Natural killer cell treated with Interleukin-12 subunit alpha and Interleukin-12 subunit beta and Interleukin-15 and Interleukin-18, amount 100 ng/mL, for 72 hours (primary cell): ENCODE measurements at places on chromosomes 12 and 14.

DNA sequence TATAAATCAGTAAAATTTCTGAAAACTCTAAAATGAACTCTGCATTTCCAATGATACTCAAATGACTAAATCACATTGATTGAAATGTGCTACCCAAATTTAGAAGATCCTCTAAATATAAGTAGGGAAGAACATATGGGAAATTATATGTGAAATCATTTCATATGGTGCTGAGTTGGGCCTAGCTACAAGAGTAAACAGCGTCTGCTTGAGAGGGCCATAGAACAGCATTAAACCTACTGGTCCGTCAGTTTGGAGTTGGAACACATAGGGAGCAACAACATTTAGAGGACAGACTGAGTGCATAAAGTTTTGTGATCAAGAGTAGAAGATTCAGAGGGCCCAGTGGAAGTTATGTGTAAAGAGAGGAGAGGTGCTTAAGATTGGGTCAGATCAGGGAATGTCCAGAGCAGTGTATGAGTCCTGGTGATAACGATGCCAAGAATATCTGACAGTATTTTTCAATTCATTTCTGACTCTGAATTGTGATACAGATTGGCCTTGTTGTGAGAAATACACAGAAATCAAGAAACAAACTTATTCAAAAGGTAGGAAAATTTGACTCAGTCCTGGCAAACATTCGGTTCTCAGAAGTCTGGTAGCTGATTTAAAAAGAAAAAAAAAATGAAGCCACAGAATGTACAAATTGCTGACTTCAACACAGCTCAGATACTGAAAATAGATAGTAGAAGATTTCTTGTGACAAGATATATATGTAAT, 362.2 kb downstream of the CCDC91 start:
- no peak for DNase-seq

DNA sequence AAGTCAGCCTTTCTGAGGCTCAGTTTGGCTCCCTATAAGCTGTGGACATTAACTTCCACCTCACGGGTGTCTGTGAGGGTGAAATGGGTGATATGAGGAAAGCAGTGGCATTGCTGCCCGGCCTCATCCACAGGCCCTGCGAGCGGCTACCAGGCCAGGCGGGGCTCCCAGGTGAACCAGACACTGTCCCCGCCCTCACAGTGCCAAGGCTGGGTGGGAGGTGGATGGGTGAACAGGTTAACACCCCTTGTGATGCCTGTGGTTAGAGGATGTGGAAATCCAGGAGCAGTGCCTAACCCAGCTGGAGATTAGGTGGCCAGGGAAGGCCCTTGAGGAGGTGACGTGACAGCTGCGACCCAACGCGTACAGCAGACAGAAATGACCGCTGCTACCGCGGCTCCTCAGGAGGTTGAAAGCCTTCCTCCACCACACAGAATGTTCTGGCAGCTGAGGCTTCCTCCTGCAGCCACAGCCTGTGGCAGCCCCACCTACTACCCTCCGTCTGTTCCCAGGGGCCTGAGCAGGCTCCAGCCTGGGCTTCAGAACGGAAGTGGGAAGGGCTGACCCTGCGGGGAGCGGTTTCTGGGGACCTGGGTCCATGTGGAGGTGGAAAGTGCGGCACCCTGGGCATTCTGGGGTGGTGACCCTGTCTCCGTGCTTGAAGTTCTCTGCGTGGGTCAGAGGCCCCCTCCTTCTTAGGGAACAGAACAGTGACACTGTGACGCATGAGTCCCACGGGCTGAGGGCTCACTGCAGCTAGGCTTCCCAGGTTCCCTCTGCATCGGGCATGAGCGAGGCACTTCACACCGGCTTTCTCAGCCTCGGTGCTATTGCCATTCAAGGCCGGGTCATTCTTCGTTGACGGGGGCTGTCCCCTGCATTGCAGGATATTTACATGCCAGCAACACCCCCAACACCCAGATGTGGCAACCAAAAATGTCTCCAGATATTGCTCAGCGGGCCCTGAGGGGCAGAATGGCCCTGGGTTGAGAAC, 9.7 kb downstream of the MMAB start:
- DNase-seq, result no peak

DNA sequence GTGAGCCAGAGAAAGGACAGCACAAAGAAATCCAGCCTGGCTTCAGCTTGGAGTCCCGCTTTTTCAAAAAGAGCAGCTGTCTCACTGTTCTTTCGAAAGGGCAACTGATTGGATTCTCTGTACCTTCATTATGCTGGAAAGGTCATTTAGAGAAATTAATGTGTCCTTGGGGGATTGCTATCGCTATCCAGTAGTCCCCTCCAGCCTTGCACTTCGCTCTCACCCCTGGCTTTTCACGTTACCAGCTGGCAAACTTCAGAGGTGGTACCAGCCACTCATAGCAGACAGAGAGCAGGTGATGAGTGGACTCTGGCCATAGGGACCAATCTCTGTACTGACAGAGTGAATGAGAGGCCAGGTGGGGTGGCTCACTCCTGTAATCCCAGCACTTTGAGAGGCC, 11.8 kb upstream of the NUAK1 start:
- DNase-seq, result no peak

DNA sequence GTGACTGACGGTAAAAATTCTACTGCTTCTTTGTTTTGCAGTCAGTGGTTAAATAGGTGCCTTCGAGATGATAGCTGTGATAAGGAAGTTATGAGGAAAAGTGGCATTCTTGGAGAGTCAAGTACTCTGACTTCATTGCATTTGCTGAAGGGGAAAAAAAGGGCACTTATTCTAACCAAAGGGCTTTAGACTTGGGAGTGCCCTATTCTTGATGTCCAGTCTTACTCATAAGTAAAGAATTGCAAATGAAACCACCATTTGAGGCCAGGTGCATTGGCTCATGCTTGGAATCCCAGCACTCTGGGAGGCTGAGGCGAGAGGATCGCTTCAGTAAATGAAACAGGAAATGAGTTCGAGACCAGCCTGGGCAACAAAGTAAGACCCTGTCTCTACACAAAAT, 40.3 kb downstream of the BRAP start:
- no peak for DNase-seq

DNA sequence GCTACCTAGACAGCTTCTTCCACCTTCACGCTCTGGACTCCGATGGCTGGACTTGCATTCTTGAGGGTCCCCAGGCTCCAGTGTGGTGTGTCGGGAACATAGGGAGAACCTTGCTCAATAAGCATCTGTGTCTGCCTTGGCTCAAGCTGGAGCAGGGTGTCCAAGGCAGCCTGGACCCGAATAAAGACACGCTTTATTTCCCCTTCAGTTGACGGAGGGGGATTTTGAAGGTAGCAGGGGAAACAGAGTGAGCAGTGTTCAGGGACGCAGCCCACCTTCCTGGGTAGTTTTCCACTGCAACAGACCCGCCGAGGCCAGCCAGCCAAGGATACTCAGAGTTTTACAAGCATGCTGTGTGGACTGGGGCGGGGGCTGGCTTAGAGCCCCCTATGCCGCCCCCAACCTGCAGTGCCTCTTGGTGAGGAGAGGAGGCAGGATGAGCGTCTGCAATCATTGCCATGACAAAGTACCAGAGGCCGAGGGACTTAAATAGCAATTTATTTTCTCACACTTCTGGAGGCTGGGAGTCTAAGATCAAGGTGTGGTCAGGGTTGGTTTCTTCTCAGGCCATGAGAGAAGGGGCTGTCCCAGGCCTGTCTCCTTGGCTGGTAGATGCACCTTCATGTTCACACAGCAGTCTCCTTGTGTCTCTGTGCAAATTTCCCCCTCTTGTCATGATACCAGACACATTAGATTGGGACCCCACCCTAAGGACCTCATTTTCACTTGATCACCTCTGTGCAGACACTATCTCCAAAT, 201.2 kb downstream of the CHST11 start:
- DNase-seq, result peak; percentile 12

DNA sequence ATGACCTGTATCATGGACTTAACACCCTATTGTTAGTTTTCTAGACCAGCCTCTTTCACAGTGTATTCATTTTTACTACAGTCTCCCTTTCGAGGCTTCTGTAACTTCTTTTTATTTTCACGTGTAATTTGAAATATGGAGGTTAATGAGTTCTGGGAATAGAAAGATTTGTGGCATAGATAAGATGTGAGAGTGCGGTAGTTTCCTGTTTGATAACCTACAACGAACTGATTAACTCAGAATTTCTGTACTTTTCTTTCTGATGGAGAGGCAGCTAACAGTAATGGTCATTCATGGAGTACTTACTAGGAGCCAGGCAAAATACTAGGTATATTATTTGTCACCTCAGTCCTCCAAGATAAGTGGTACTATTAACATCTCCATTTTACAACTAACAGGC, 21.2 kb downstream of the POLR3B start:
- DNase-seq, result no peak

- no peak for DNase-seq
Measured at GRCh38 chr14:35879654-35880249, 53.6 kb downstream of the BRMS1L start.

GRCh38 chr14:76955575-76956315, 72.8 kb downstream of the IRF2BPL start:
- peak; percentile 88 for DNase-seq

DNA sequence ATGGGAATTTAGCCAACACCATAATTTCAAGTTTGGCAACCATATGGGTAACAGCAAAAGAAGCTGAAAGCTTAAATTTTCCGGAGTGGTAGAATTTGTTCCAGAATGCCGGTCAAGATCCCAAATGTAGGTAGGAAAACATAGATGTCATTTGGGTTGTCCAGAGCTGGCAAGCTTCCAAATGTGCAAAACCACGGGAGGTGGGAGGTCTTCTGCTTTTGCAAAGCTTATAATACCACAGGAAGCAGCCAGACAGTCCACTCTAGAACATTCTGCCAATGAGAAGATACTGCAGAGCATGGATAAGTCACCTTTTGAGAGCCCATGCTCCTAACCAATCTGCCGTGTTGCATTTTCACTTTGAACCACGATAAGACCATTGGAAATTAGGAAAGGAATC, 26.4 kb upstream of the BATF start:
- no peak for DNase-seq

- no peak for DNase-seq
Measured at GRCh38 chr14:26017270-26017669, 580.6 kb downstream of the NOVA1 start.

DNA sequence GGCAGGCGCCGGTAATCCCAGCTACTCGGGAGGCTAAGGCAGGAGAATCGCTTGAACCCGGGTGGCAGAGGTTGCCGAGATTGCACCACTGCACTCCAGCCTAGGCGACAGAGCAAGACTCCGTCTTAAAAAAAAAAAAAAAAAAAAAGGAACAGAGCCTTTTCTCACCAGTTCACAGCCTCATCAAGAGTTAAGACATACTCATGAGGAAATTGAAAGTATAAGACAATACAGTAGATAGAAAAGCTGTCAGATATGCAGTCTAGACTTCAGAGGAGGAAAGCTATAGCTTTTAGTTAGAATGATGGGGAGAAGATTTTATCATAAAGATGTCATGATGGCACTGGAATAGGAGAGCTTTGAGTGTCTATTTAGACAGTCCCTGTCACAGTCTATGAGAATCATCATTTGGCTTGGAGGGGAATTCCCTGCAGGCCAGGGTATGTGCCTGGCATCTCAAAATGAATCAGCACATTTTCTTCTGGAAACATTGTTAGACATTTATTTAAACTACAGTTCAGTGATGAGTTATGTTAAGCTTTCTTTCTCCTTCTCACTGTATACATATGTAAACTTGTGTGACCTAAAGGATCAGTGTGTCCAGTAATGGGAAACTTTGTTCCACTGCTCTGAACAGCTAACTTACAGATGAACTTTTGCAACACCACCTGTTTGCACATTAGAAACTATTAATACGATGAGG, 2.9 kb upstream of the RAB35 start:
- DNase-seq, result no peak

DNA sequence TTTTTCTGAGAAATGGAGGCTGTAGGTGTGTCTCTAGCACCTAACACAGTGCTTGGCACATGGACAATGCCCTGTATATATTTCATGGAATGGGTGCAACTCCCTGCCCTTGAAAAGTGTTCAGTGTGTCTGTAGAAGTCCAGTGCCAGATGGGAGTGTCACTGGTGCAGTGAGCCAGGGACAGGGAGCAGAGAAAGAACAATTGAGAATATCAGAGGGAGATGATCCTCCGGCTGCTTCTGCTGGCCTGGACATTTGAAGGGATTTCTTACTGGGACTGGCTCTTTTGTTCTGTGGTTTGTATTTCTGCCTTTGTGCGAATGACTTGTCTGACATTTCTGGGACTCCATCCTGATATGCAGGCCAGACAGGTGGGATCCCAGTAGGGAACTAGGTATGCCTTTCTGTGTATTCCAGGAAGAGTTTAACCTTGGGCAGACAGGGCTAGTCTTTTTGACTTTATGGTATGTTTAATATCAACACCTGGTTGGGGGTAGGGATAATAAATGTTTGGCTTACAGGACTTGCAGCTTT, 328.0 kb downstream of the NRXN3 start:
- DNase-seq, result no peak

DNA sequence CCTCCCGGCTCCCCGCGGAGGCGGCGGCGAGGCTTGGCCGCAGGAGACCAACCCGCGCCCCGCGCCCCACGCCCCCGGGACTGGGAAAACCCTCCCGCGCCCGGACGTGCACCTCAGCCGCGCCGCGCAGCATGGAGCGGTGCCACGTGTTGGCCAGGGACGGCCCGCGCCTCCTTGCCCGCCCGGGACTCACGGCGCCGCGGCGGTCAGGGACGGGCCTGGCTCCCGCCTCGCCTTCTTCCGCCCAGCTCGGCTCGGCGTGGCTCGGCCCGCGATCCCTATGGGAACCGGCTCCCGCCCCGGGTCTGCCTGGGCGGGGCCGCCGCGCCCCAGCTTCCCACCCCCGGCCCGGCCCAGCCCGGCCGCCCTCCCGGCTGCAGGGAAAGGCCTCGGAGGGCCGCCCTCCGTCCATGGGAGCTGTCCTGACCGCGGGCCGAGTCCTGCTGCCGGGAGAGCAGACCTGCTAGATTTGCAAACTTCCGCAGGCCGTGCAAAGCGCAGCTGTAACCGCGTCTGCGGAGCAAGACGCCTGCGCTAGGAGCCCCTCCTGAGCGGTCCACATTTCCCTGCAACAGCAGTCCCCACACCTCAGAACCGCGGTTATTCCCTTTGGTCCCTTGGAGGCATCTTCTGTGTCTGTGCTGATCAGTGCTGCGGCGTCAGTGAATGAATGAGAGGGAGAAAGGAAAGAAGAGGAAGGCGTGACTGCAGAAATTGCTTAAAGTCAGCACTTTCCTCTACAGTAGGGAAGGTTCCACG, at the start of gene CDKL1:
TSS of gene CDKL1 (minus strand) at position 251 of the 759 bp plus-strand sequence. CDS start 1,013 bp downstream, outside the sequence.
- peak; percentile 75 for DNase-seq

- no peak for DNase-seq
Measured at GRCh38 chr12:80834724-80835123, 103.0 kb downstream of the LIN7A start.
